ENCODE measurements at places on chromosomes 4 and X.

DNA sequence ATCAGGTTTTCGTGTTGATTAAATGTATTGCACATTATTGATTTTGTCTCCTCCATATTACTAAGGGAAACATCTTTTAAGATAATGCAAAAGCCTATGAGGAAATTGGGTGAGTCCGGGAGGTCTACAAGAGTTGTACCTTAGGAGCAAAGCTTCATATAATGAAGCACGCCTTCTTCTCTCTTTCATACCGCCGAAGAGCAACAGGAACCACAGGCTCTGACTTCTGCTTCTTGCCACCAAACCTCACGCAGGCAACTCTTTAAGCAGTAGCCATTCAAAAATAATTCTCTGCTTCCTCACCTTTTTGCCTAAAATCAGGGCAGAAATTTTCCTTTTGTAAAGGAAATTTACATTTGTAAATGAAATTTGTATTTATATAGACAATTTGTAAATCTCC is 139.6 kb downstream of the SPRY1 start:
- DNase-seq = no peak

DNA sequence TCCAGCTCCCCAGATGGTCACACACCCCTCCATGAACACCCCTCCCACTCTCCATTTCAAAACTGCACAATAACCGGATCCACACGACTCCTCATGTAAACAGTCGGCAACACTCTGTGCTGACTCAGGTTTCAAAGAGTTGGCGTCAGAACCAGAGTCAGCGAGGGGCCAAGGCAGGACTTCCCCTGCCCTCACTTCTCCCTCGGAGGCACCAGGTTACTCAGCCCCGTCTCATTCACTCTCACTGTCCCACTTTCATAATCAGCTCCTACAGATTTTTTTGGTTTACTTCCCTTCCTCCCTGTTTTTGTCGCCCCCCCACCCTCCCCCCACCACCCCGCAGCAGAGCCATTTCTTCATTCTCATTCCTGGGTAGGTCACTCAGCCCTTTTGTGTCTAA is 2.7 kb upstream of the TIMP1 start:
- DNase-seq = no peak

DNA sequence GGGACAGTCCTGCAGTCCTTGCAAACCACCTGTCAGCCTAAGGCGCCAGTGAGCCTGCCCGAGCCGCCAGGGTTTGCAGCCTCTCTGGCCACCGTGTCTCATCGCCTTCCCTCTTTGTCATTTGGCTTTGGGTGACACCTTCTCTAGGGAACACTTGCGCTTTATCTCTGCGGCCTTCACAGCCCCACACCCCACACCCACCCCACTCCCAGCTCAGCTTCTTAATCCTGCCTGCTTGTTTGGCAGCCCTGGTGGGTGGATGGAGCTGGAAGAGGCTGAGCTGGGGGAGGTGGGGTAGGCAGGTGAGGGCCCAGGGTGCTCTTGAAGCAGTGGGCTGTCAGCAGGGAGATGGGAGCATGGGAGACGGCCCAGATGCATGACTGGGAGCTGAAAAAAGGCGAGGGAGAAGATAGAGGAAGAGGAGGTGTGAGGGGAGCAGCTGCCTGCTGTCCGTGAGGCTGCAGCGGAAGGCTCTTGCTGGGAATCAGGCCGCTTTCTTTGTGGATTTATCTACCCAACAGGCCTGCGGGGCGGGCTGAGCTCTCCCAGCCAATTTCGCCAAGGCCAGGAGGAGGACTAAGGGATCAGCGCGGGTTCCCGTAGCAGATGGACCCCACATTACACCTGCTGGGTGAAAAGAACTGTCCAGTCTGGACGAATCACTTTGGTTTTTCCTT is 97.5 kb upstream of the STOX2 start:
- DNase-seq = no peak

DNA sequence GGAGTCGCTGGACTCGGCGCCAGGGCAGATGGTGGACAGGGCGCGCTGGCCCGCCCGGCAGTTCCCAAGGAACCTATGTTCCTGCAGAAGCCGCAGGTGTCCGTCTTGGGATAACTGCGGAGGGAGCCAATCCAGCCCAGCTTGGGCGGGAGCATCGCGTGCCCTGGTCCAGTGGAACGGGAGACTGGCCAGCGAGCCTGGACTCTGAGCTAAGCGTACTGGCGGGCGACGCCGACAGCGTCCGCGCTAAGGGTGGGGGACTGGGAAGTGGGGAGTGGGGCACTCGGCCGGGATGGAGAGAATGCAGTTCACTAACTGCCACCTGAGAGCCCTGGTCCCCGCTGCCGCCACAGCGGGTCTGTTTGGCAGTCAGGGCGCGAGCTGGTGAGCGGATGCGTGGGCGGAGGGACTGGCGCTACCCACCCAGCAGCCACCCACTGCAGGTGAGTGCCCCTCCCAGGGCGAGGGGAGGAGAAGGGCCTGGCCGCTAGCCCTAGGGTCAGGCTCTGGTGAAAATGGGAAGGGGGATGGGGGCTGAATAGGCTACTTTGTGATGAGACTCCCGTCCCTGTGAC is 1.3 kb upstream of the MAMLD1 start:
- no peak for DNase-seq

GRCh38 chr4:76965866-76966579 is 16.5 kb downstream of the SEPTIN11 start:
- DNase-seq = no peak

- no peak for DNase-seq
Observed at GRCh38 chr4:108366716-108367115, 198.0 kb upstream of the LEF1 start.

DNA sequence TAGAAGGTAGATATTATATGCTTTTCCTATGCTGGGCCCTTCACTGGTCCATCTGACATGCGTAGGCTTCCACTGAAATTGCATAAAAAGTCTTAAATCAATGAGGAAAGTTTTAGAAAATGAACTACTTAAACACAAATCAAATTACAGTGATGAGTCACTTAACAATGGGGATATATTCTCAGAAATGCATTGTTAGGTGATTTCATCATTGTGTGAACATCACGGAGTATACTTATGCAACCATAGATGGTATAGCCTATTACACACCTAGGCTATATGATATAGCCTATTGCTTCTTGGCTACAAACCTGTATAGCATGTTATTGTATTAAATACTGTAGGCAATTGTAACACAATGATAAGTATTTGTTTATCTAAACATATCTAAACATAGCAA is 10.3 kb downstream of the STAP1 start:
- DNase-seq = no peak

- DNase-seq = no peak
Observed at GRCh38 chr4:48033412-48033811, 16.8 kb downstream of the NIPAL1 start.

Data from T follicular helper cell (primary cell).